ENCODE measurements at places on chromosomes 1 and 21.

- no peak for DNase-seq
Observed at GRCh38 chr1:51699391-51699790, 82.5 kb downstream of the OSBPL9 start.

DNA sequence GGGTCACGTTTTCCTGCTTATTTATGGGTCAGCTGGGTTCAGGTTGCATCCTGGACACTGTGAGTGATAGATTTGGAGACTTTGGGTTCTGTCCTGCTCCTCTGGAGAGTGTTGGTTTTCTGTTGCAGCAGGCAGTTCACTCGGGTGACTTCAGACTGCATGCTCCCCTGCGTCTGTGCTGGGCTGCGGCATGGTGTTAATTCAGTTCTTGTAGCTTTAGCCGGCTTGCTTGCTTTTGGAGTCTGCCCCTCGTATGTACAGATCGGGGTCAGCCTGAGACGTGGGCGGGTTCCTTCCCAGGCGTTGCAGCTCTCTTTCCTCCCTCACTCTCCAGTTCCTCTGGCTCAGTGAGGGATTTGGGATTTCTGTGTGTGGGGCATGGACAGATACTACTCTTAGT is 38.0 kb downstream of the PCNT start:
- no peak for DNase-seq

DNA sequence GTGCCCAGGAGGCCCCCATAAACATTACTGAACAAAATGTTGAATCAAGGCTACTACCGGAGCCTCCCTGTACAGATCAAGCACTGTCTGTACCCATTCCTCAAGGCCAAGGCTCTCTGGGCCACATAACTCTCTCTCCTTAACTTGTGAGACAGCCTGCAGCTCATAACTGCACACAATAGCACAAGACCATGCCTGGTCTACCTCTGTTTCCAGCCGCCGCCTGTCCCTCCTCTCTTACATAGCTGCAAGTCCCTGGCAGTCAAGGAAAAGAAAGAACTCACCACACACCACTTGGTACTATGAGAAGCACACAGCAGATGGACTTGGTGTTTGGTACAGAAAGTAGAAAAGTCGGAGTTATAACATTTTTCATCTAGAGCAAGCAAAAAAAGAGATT is 91.1 kb downstream of the SSBP3 start:
- DNase-seq = no peak

DNA sequence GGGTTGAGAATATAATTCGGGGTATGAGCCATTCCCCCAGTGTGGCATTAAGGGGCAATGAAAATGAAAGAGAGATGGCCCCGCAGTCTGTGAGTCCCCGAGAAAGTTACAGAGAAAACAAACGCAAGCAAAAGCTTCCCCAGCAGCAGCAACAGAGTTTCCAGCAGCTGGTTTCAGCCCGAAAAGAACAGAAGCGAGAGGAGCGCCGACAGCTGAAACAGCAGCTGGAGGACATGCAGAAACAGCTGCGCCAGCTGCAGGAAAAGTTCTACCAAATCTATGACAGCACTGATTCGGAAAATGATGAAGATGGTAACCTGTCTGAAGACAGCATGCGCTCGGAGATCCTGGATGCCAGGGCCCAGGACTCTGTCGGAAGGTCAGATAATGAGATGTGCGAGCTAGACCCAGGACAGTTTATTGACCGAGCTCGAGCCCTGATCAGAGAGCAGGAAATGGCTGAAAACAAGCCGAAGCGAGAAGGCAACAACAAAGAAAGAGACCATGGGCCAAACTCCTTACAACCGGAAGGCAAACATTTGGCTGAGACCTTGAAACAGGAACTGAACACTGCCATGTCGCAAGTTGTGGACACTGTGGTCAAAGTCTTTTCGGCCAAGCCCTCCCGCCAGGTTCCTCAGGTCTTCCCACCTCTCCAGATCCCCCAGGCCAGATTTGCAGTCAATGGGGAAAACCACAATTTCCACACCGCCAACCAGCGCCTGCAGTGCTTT is 9.4 kb downstream of the PROX1 start:
- no peak for DNase-seq

GRCh38 chr1:185324118-185324517 is 7.1 kb upstream of the IVNS1ABP start:
- no peak for DNase-seq

Measured in stimulated activated CD4-positive, alpha-beta T cell treated with anti-CD3 and anti-CD28 coated beads, TNF-alpha, amount 100 ng/mL, for 48 hours (primary cell).